Vein endothelial cell (primary cell): ENCODE measurements at places on chromosomes 7 and 10. TPM values are rescaled to one million over a fixed set of nuclear protein-coding genes. Genes with fewer than 3 reads are reported as not detected.

LBX1 gene
- not detected in 2 replicates for total RNA-seq

NUDT1 gene
- 12.0 and 12.1 TPM in 2 replicates for total RNA-seq

NPSR1 gene
- total RNA-seq, result not detected in 2 replicates

PAX2 gene
- total RNA-seq, result not detected in 2 replicates

AKR1C8 gene
- not detected in 2 replicates for total RNA-seq

EVX1 gene
- total RNA-seq, result not detected in 2 replicates

SEPHS1 gene
- total RNA-seq, result 40.2 and 48.4 TPM in 2 replicates

FOXP2 gene
- 8.5 and 8.9 TPM in 2 replicates for total RNA-seq

TUBB8 gene
- total RNA-seq, result not detected in 2 replicates

UTF1 gene
- total RNA-seq, result not detected in 2 replicates

ZNF365 gene
- total RNA-seq, result under 0.01 TPM in 1 of 2 replicates, not detected in the other

MSS51 gene
- 1.6 TPM in 2 replicates for total RNA-seq

CCZ1B gene
- total RNA-seq, result 50.6 and 56.4 TPM in 2 replicates

AGAP5 gene
- total RNA-seq, result 1.6 and 1.9 TPM in 2 replicates
